ENCODE measurements at places on chromosomes 16 and 17.

- DNase-seq, result no peak
Observed at GRCh38 chr17:47332287-47332686, 8.5 kb downstream of the EFCAB13 start.

DNA sequence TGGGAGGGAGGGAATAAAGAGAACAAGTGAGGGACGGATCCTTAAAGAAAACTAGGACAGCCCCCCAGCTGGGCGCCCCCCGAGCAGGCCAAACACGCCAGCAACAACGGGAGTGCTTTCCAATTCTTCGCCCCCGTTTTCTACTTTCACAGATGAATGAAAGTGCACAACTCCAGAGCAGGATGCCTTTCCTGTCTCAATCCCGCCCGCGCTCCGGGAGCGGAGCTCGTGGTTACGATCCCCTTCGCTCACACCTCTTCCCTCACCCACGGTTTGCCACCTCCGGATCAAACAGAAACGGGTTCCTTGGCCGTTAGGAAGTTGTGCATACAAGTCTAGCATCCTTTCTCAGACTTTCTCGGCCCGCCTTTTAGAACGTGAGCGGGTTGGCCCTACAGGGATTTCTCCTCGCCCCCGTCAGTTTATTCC, 680 bp downstream of the SKA2 start:
- no peak for DNase-seq

GRCh38 chr16:85103114-85104079, 8.9 kb downstream of the CIBAR2 start:
- no peak for DNase-seq

DNA sequence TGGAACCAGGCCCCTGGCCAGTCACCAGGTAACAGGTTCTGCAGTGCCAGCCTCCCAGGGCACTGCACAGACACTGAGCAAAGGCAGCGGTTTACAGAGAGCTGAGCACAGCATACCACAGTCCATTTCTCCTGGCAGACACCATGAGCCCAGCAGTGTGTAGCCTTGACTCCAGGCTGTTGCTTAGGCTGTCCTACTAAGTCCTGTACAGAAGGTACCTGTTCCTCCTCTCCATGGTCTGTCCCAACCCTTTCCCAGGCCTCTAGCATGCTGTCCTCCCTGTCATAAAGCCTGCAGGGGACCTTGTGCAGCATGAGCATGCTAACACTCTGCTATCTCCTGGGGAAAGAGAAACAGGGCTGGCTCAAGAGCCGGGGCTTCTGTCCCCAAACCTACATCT, 20.0 kb downstream of the ATP6V0D1 start:
- DNase-seq, result no peak

DNA sequence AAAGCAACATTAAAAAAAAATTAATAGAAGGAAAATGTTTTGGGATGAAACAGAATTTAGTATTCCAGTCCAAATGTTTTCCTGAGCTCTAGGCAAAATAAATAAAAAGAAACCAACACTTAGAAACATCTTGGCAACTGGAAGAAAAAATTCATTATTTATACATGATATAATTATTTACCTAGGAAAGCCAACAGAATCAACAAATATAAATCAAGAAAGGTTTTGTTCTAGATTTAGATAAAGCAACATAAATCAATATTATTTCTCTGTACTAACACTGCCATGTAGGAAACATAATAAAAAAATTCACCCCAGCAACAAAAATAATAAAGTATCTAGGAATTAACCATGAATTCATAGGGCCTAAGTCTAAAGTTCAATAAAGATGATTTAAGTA, 167.4 kb downstream of the MYO1D start:
- DNase-seq, result no peak

DNA sequence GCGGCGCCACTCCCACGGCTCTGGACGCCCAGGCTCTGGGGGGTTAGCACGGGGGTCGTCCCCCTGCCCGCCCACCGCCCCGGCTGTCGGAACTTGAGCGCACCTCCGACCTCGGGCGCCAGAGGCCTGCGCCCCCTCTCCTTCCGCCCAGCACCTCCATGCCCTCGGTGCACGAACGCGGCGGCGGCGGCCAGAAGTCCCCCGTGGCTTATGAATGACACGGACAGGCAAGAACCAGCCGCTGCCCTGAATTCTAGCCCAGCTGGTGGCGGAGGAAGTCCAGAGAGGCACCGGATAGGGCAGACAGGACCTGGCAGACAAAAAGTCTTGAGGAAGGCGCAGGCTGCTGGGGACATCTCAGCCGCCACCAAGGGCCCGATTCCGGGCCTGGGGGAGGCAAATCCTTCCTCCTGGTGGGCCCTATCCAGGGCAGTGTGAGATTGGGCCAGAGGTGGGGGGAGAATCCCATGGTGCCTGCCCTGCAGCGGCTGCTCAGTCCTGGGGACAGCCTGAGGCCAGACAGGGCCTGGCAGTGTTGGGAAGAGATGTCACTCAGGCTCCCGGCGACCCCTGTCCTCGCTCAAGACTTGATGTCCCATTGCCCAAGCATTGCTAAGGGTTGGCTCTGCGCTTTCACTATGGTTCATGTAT, 897 bp upstream of the CYGB start:
- no peak for DNase-seq

DNA sequence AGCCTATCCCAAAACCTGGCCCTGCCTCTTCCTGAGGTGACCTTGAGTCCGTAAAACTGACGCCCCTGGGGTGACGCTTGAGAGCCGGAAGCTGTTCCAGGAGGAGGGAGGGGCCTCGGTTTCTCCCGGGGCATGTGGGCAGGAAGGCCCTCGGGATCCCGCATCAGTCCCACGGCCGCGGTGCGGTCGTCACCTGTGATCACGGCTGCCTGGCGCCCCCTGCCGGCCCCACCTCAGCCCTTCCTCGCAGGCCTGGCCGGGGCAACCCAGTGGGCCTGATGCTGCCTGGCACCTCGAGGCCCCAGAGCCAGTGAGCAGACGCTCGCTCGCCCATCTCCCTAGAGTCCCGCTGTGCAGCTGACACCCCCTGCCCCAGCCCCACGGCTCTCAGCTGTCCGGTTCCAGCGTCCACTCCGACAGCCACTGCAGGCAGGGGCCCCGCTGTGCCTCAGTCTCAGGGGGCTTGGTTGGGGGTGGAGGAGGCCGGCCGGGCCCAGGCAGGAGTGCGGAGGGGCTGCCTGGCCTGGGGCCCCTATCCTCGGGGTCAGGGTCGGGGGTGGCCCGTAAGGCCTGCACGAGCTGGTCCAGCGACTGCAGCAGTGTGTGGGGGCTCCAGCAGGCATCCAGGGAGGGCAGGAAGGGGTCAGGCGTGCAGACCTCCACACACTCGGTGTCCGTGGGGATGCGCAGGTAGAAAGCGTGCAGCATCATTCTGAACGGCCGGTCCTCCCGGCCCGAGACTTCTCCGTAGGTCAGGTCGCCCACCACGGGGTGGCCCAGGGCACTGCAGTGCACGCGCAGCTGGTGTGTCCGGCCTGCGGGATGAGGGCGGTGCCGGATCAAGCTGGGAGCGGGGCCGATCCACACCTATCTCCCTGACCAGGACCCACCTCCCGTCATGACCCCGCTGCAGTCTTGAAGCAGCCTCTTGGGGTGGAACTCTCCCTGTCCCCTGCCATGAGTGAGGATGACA, 2.3 kb downstream of the RPUSD1 start:
- DNase-seq, result peak; percentile 40

GRCh38 chr17:14091367-14091766, 22.1 kb downstream of the COX10 start:
- DNase-seq, result no peak

DNA sequence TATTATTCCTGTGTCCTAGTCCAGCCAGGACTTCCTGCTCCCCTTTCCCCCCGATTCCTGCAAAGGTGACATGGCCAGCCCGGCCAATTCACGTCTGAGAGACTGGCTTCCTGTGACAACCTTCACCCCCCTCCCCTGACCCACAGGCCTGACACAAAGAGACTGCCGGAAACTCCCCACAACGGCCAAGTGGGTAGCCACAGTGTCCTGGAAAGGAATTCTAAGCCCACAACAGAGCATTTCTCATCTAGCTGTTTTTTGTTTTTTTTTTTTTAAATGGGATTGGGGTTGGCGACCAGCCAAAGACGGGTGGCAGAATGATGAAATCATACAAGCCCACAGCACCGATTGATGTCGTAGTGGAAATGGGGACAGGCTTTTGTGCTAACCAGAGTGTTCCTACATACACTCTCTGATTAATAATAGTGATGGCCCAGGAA, 2.8 kb upstream of the XAF1 start:
- no peak for DNase-seq

DNA sequence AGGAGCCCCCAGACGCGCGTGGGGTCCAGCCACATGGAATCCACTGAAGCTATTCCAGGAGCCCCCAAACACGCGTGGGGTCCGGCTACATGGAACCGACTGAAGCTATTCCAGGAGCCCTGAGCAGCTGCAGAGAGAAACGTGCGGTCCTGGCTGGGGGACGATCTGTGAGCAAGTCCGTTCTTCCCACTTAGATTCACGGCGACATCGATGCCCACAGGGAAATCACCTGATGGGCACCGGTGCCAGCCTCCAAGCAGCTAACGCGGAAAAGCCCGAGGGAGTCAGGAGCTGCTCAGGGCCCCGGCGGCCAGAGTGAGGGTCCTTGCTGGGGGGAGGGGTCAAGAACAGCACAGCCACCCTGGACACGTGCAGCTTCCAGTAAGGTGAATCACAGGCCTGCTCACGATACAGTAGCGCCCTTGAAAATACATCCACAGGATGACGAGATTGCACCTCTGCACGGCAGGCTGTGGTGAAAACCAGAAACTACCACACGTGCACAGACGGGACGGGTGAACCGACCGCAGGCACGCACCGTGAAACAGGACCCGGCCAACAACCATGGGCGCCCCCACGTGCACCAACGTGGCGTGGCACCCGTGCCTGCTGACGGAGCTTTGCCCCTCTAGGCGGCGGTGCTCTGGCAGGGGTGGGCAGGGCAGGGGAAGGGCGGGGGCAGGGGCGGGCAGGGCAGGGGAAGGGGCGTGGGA, 77.7 kb upstream of the GNG13 start:
- DNase-seq, result no peak

DNA sequence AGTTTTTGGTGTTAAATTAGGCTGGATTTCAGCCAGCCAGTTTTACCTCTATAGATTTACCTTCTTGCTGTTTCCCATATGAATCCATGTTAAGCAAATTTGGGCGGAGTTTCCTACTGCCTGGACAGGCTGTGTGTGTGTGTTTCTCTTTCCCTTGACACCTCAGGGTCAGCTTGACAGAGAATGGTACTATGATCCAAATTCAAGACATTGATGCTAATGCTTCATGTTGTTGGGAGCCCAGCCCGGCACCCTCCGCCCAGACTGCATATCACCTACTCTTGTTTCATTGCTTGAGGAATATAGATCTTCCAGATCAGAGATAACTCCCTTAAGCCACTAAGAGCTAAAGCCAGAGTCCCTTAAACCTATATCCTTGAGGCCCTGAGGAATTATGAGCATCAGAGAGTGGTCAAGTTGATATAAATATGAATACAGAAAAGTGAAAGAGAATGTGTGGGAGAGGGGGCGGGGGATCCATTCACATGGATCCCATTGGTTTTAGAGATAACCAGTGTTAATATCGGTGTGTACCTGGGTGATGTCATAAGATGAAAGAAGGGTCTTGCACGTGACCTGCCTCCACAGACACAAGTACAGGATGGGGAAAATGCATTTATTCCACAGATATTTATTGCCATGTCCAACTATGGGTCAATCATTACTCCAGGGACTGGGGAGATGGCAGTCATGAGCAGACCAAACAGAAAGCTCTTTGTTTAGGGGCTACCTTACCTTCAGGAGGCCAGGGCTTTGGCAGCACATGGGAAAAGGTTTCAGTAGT, 69.7 kb downstream of the WIPI1 start:
- DNase-seq, result no peak

DNA sequence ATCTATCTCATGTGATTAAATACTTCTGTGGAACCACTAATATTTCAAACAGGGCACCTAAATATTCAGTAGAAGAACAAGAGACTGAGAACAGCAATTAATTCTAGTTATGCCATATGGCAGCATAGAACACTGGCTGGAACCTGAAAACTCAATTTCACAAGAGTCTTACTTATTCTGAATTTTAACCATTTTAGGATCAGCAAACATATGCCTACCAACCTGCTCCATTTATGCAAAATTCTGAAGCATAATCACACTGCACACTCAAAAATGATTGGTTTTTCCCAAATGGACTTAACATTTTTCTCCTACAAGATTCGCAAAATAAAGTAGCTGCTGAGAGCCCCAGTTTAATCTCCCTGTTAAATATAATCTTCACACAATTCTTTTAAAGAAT, 43.2 kb downstream of the SKAP1 start:
- DNase-seq, result no peak

- no peak for DNase-seq
Observed at GRCh38 chr17:14488958-14489550, 188.2 kb downstream of the HS3ST3B1 start.

DNA sequence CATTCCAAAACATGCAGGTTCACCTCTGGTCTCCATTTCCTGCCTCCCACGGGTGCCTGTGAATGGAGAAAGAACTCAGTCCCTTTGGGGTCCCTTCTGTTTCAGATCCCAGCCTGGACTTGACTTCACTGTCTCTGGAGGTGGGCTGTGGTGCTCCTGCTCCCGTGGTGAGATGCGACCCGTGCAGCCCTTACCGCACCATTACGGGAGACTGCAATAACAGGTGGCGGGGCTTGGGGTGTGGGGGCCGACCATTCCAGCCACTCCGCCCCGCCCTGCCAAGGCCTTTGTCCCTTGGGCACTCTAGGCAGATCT, 10.5 kb downstream of the LPO start:
- DNase-seq, result no peak

DNA sequence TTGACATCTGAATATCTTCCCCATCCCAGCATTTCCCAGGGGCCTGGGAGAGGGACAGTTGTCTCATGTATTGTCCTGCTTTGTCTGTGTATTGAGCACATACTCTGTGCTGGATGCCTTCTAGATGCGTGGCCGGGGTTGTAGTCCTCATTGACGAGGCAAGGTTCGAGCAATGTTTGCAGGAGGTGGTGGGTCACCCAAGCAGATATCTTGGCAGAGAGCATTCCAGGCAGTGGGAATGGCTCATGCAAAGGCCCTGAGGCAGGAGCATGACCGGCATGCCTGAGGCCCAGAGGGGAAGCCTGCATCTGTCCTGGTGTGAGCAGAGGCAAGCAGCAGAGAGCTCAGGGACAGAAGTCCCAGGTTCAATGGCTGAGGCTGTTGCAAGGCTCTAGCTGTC, 17.5 kb downstream of the KRT33A start:
- no peak for DNase-seq
